ENCODE measurements at places on chromosomes 2 and 18. TPM values are rescaled to one million over a fixed set of nuclear protein-coding genes. Genes with fewer than 3 reads are reported as not detected.

DNA sequence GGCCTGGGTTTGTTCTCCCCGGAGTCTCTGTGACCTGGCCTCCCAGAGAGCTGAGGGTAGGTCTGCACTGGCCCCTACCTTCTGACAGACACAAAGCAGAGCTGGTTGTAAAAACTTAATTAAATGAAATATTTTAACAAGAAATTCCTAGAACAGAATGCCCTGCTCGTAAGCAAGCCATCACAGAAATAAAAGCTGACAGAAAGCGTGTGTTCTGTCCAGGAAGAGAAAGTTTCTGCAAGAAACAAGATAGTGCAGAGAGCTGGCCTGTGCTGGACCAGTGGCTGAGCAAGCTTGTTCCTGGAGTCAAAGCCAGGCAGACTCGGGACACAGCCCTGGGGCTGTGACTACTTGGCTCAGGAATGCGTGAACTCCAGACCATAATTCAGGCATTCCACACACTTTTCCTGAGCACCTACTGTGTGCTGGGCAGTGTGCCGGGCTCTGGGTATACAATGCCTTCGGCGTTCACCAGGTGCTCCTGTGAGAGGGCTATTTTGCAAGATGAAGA, 51.6 kb downstream of the APOB start:
- peaks cover 62% of the 10 kb centered on the region for H3K4me1 ChIP-seq
- H3K4me3 ChIP-seq, result no peak overlapping the region
- no peaks in the 10 kb centered on the region for H3K36me3 ChIP-seq
- H3K27me3 ChIP-seq, result no peaks in the 10 kb centered on the region
- no peak for DNase-seq

DNA sequence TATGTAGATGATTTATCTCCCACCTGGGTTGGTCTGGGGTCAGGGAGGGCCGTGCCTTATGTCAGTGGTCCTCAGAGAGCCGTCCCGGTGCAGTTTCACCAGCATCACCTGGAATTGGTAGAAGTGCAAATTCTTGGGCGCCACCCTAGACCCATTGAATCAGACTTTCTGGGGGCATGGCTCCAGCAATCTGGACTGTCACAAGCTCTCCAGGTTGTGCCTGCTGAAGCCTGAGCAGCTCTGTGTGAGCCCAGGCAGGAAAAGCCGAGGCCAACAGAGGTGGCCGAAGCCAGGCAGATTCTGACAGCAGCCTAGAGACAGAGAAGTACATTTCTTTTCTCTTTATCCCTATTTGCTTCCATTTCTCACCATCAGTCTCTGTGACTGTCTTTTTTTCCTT, 98.4 kb upstream of the SEC11C start:
- DNase-seq, result no peak
- H3K36me3 ChIP-seq, result no peaks in the 10 kb centered on the region
- no peak overlapping the region for H3K4me3 ChIP-seq
- H3K4me1 ChIP-seq, result peaks cover 9% of the 10 kb centered on the region
- no peak overlapping the region for H3K27ac ChIP-seq

- no peaks in the 10 kb centered on the region for H3K36me3 ChIP-seq
- no peak overlapping the region for H3K27ac ChIP-seq
- H3K4me1 ChIP-seq, result no peaks in the 10 kb centered on the region
- no peak for DNase-seq
- no peak overlapping the region for H3K4me3 ChIP-seq
- H3K27me3 ChIP-seq, result no peaks in the 10 kb centered on the region
Observed at GRCh38 chr2:175431101-175431946, 249.8 kb upstream of the ATP5MC3 start.

DNA sequence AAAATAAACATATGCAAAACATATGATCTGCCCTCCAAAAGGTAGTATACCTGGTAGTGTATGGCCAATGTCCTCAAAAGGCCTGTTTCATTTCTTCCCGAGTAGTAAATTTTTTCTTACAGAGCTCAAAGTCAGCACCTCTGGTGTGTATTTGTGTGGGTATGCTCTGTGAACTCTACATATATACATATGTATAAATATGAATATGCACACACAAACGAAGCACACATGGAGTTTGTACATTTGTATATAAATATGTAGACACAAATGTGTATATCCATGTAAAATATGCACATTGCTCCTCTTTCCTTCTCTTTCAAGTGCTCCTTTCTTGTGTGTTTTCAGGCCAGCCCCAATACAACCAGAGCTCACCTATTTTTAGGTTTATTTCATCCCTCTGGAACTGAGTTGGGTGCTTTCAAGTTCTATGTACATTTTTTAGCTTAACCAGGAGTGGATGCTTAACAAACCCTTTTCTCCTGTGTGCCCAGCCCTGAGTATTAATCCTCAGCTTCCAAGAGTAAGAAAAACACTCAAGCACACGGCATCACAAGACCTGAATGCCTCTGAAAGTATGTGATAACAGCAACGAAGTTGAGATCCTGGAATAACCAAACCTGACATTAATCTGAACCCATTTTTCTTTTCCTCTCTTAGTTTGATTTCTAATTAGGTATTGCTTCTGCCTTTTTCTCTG, 12.2 kb upstream of the GALNT5 start:
- H3K36me3 ChIP-seq, result no peaks in the 10 kb centered on the region
- DNase-seq, result no peak
- H3K27ac ChIP-seq, result no peak overlapping the region
- no peaks in the 10 kb centered on the region for H3K4me1 ChIP-seq
- no peaks in the 10 kb centered on the region for H3K27me3 ChIP-seq

GRCh38 chr2:43087413-43087812, 139.0 kb downstream of the ZFP36L2 start:
- H3K36me3 ChIP-seq, result no peaks in the 10 kb centered on the region
- peaks cover 60% of the 10 kb centered on the region for H3K4me1 ChIP-seq
- H3K27me3 ChIP-seq, result no peaks in the 10 kb centered on the region
- peak overlapping the region; percentile 92 for H3K27ac ChIP-seq
- no peak for DNase-seq
- H3K4me3 ChIP-seq, result no peak overlapping the region

DNA sequence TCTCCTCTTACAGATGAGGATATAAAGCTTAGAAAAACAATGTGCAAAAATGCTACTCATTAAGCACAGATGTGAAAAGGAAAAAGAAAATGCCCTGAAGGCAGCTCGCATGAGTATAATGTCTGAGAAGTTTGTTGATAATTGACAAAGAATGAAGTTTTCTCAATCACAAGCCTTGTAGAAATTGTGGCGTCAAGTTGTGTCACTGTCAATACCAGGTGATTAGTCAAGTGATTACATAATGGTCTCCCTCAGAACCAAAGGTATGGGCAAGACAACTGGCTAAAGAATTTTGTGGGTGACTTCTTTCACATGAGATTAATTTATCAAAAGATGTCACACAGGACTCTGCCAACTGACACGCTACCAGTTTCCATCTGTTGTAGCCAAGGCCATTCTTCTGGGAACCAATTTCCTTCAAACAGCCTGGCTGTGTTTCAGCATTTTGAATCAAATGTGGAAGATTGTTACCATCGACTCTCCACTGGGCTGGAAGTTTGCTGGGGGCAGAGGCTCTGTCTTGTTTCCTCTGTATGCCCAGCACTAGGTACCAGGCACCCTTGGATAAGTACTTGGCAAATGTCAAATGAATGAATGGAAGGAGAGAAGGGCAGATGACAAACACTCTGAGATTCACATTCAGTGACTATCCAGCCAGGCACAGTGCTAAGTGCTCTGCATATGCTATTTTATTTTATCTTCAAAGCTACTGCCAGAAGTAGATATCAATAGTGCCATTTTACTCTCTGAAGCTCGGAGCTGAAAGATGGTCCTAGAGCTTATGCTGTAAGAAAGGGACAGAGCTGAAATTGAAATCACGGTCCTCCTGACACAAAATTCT, 5.9 kb upstream of the FN1 start:
- H3K36me3 ChIP-seq, result no peaks in the 10 kb centered on the region
- no peak for DNase-seq
- peaks cover 12% of the 10 kb centered on the region for H3K4me1 ChIP-seq
- H3K4me3 ChIP-seq, result no peak overlapping the region

Gene GATA6
- 35.5 TPM for total RNA-seq

Gene DLX2
- not detected for total RNA-seq

Gene CERKL
- total RNA-seq, result 0.17 TPM

Gene CASP10
- total RNA-seq, result 7.3 TPM

Gene CFC1
- not detected for total RNA-seq
